ENCODE measurements at places on chromosomes 12 and 14.

- DNase-seq, result no peak
These were observed 17.5 kb downstream of the APPL2 start for GRCh38 chr12:105218434-105218833.

GRCh38 chr12:119544765-119545625 is 48.6 kb upstream of the TMEM233 start:
- peak; percentile 27 for DNase-seq

GRCh38 chr12:118307069-118307954 is 65.4 kb downstream of the TAOK3 start:
- DNase-seq, result no peak

GRCh38 chr12:80222261-80222660 is 122.9 kb downstream of the OTOGL start:
- DNase-seq, result no peak

- DNase-seq, result no peak
These were observed 29.5 kb downstream of the SLC25A21 start for GRCh38 chr14:37142835-37143401.

- DNase-seq, result no peak
These were observed 478.0 kb downstream of the RMST start for GRCh38 chr12:97940629-97941028.

DNA sequence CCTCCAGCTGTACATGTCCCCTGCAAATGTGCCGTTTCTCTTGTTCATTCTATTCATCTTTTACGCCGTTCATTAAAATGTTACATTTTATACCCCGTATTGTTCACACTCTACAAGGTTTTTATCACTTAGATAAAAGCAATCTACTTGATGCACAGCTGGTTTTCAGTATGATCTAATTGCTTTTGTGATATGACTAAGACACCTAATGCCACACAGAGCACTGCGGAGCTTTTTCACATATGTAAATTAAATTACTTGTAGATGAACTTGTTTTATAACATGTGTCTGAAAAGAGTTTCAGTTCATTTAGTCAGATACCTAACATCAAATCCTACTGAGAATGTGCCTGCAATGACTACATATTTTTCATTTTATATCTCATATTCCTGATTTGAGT is 40.9 kb upstream of the RERGL start:
- DNase-seq, result no peak

- no peak for DNase-seq
These were observed 17.7 kb upstream of the PGF start for GRCh38 chr14:74973003-74973653.

DNA sequence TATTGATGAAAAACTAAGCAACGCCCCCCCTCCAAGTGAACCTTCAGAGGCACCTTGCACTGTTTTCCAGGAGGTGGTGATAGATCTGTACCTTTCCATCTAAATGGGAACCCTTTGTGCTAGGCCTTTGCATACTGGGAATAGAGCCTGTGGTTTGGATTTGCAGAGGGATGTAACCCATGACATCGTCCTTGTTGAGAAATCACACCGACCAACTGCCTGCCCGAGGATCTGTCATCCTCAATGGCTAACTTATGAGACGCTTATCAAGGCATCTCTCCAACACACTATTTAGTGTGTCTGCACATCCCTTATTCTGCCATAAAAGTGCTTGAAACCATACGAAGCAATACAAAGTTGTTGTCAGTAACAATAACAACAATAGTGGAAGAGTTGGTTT is 22.9 kb downstream of the NTN4 start:
- no peak for DNase-seq

- no peak for DNase-seq
These were observed 204.4 kb upstream of the NUDT4 start for GRCh38 chr12:93173178-93173957.

DNA sequence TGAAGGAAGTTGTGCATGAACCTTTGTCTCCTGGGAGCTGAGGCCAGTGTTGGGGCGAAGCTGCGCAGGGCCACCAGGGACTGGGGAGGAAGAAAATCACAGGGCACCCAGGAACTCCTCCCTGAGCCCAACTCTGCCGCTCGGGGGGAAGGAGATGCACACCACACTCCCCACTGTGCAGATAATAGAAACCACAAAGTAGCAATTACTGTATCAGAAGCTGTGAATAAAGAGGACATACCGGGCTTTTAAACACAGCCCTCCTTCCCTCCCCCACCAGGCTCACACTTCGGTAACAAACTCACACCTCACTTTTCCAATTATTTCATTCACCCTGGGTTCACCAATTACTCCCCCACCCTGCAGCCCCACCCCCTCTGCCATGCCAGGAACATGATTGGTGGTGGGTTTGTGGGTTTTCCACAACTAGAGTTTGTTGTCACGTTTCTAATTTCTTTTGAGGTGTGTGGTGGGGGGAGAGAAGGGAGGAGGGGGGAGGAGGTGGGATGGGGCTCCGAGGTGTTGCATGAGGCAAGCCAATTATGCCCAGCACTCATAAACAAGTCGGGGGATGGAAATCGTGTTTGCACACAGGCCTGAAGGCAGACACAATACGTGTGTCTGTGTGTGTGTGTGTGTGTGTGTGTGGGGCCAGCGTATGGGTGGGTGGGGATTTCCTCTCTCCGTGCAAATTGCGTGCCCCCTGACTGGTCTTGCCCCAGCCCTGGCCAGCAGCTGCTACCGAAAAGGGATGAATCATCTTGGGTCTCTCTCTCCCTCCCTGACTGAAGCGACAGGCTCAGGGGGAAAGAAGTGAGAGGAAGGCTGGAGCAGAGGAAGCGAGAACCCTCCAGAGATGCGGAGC is 103.3 kb downstream of the RBM19 start:
- DNase-seq, result peak; percentile 5

DNA sequence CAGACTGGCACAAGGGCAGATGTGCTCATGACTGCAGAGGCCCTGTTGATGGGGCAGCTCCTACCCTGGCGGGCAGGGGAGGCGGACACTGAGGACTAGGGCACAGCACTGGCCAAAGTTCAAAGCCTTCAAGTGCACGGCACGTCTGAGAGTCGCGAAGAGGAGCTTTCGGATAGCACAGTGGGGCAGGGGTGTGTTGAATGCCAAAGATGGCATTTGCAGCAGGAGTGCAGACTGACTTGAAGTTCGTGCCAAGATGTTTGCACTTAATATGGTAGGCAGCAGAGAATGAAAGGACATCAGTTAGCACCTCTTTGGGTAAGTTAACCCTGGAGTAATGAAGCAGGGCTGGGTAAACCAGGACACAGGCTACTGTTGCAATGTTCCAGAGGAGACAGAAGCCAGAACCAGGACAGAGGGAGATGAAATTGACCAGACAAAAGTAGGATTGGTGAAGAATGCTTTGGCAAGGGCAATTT is 6.7 kb upstream of the EML1 start:
- DNase-seq, result no peak

GRCh38 chr12:2112401-2112800 is 59.6 kb downstream of the CACNA1C start:
- DNase-seq, result no peak

- no peak for DNase-seq
These were observed 191.8 kb downstream of the DACT1 start for GRCh38 chr14:58829594-58829993.

GRCh38 chr12:22083167-22083566 is 37.1 kb downstream of the CMAS start:
- DNase-seq, result peak; percentile 72

DNA sequence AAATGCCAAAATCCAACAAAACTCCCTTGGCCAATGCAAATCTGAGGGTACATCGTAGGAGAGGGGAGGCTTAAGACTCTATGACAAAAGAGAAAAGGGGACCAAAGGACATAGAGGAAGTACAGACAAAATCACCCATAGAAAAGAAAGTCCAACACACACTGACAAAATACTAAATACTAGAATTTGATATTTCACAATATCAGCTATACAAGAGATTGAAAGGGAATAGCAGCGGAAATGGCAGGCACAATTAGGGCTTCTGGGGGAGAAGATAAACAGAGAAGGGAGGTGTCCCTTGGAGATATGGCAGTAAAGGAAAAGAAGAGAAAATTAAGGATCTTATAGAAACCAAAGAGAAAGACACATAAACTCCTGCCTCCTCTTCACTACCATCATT is 29.0 kb downstream of the ATP2B1 start:
- DNase-seq, result no peak

GRCh38 chr12:50025187-50026059 is at the start of gene RACGAP1:
Gene RACGAP1 (minus strand): TSS chr12:50025494. CDS start chr12:50016715, 8,779 bp downstream.
- peak; percentile 99 for DNase-seq

DNA sequence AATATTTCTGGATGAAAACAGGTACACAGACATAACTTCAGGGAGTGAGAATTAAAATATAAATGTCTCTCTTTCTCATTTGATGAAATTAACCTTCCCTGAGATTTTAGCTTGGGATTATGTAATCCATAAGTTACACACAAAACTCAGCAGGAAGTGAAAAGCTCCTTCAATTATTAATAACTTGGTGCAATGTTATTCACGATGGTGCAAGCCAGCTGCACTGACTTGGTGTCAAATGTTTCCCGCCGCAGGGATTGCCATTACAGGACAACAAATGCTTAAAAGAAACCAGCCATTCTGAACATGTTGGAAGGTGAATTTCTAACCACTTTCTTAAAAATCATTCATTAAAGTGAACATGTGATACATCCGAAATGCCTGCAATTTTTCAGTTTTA is 250.4 kb downstream of the FOXN3 start:
- DNase-seq, result no peak

DNA sequence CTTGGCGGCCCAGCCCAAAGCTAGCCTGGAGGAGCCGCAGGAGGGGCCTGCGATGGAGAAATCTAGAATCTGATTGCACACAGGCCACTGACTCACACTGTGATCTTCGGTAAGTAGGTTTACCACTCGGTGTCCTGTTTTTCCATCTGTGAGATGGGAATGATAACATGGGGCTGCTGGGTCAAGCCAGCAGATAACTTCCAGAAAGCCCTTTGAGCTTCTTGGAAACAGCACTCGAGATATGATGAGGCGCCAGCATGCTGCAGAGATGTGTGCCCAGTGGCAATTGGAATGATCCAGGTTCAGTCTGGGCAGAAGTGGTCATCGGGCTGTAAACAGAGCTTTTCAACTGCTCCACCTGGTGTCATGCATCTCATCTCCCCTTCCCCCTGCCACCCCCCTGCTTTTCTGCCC is 771.3 kb upstream of the TBX3 start:
- no peak for DNase-seq

DNA sequence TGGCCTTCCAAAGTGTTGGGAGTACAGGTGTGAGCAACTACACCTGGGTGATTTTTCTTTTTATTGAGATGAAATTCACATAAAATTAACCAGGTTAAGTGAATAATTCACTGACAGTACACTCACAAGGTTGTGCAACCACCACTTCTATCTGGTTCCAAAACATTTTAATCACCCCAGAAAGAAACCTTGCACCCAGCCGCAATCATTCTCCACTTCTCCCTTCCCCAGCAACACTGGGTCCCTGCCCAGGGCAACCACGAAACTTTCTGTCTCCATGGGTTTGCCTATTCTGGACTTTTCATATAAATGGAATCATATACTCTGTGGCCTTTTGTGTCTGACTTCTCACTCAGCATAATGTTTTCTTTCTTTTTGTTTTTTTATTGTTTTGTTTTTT is 26.3 kb upstream of the MLXIP start:
- no peak for DNase-seq

DNA sequence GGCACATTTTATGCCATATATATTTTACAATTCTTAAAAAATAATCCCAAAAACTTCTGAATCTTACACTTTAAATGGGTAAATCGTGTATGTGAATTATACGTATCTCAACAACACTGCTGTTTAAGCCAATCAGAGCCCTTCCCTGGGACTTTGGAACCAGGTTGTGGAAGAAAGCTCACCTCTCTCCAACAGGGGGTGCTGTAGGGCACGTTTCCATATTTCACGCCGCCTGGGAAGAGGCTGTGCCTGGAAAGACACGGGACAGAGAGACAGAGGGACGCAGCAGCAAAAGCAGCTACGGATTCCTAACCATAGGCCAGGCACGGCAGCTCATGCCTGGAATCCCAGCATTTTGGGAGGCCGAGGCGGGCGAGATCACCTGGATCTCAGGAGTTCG is 29.4 kb upstream of the FBRSL1 start:
- no peak for DNase-seq

- no peak for DNase-seq
These were observed 131.2 kb upstream of the MED13L start for GRCh38 chr12:116408489-116409250.

DNA sequence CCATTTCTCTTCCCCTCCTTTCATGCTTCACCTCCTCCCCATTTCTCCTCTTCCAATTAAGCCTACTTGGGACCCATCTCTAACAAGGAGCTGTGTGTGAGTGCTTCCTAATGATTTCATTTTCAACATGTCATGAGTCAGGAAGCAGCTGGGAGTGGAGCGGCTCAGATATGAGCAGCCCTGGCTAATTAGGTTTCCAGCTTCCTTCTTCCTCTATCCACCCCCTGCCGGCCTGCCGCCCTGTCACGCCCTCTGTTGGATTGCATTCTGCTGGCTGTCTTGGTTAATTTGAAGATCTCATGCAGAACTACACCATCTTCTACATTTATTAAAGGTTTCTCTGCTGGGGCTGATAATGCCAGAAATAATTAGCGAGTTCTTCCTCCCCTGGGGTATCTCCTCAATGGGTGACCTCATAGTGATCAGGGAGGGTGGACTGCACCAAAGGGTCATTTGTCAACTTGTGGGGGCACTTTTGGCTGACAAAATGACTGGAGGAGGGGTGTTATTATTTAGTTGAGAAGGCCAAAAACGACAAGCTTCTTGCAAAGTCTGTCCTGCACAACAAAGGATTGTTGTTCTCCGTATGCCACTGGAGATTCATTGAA is 300.9 kb upstream of the SRRM4 start:
- DNase-seq, result no peak

- no peak for DNase-seq
These were observed 116.5 kb downstream of the TTC6 start for GRCh38 chr14:37711831-37712475.

GRCh38 chr14:24051176-24051788 is 527 bp upstream of the CARMIL3 start:
- no peak for DNase-seq

DNA sequence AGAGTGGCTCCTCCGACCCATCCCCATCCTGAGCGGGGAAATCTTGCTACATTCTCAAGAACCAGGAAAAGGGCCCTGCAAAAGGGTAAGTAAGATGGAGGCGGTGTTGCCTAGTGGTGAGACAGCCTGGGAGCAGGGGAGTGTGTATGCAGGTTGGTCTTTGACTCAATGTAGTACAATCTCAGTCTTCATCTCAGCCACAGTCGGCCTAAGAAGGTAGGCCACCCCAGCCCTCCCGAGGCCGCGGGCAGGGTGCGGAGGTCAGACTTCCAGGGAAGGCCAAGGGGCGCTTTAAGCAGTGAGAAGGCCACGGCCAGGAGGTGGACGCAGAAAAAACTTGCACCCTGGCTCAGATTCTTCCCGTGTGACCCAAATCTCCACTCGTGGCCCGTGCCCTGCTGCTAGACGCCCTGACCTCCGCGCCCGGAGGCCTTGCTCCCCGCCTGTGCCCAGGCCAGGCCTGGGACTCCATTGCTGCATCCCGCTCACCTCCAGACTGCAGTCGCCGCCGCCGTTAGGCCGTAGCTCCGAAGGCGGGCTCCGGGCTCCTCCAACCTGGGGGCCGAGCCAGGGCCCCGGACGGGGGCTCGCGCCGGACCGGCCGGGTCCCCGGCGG is 435 bp downstream of the FOXM1 start:
- DNase-seq, result peak; percentile 12

- DNase-seq, result no peak
These were observed 22.9 kb upstream of the CATSPERB start for GRCh38 chr14:91754819-91755218.

- DNase-seq, result no peak
These were observed 3.1 kb downstream of the YAF2 start for GRCh38 chr12:42234970-42235369.

Measured in CD4-positive, alpha-beta T cell treated with Interferon alpha-2 for 1 hour (primary cell).